Retina (tissue), 1 donor: ENCODE measurements at places on chromosomes 2 and 18.
A peak's percentile ranks its signal among the peaks of the same experiment; 100 is the strongest.

GRCh38 chr2:9144046-9144445 lies 62.6 kb upstream of the ASAP2 start:
- DNase-seq = no peak

GRCh38 chr2:129277585-129277981 lies 701.9 kb upstream of the RAB6C start:
- DNase-seq = peak; percentile 48

DNA sequence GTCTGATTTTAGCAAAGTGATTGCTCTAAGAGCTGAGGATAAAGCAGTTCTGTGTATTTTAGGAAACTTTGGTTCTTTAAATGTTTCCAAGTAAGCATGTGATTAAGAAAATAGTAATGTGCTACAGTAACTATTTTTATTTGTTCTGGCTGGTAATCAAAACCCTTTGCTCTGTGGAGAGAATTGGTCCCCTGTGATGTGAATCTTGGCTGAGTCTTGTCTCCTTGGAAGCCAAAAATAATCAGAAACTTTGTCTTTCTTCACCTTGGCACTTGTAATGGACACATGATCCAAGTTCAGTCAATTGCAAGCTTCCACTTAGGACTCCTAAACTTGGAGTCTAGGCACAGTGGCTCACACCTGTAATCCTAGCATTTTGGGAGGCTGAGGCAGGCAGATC lies 422.7 kb upstream of the CDH20 start:
- DNase-seq = no peak

DNA sequence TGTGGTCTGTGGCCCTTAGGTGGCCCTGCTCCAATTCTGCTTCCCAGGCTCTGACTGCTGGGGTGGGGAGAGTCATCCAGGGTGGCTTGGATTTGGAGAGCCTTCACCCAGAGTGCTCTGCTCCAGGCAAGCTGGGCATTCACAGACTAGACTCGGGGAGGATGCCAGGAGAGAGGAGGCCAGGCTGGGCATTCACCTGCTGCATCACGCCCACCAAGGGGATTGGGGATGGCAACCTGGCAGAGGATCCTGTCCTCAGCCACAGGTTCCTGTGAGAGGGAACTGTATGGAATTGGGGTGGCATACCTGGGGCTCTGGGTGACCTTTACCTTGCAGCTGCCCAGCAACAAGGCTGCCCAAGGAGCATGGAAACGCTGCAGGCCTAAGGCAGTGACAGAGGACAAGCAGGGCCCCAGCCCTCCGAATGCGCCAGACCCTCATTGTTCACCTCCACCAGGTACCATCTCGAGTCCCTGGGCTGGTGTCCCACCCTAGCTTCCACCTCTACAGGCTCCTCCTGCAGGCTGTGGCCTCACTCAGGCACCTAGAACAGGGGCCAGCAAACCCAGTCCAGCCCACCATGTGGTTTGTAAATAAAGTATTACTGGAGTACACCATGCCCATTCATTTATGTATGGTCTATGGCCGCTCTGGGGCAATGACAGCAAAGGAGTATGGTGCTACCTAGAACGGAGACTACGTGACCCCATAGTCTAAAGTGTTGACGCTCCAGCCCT lies 255.3 kb upstream of the RAB6C start:
- no peak for DNase-seq

DNA sequence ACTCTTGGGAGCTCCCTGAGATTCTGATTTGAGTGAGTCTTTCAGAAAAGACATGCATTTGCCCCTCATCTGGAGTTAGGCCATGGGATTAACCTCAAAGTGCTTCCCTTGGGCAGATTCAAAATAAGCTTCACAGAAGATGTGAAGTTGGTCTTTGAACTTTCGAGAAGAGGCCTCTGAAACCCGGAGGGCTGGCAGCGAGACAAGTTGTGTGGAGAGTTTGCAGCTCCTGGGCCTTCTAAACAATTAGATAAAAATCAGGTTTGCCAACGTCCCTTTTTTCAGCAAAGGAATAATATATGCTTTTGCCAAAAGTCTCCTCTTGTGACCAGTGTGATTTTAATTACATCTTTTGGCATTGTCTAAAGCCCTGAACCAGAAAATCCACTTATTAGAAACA lies 489.7 kb downstream of the SOX11 start:
- DNase-seq = no peak

DNA sequence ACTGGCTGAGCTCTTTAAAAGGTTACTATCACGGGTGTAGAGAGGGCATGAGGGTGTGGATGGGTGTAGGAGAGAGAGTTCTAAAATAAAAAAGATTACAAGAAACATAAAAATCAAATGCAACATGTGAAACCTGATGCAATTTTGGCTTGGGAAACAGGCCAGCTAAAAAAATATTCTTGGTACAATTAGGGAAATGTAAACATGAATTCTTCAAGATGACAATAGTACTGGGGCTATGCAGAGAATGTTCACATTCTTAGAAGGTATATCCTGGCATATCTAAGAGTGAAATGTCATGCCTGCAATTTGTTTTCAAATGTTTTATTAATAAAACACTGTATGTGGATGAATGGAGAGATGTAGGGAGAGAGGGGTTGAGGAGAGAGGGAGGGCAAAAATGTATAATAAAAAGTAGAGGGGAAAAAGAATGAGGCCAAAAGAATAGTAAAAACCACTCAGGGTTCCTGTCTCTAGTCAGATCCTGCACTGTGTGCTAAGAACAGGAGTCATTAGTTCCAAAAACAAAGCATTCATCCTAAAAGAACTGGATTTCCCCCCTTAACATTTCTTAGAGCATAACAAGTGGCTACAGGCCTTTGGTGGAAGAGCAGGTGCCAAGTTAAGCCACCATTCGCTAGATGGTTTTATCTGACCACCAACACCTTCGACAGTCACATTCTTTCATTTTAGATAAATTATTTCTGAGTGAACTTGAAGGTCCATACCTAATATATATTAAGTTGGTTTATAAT lies 77.3 kb downstream of the LPIN2 start:
- DNase-seq = no peak

GRCh38 chr2:165778653-165779451 lies 15.2 kb downstream of the GALNT3 start:
- no peak for DNase-seq

GRCh38 chr2:166518634-166519390 lies 24.8 kb upstream of the SCN7A start:
- no peak for DNase-seq

DNA sequence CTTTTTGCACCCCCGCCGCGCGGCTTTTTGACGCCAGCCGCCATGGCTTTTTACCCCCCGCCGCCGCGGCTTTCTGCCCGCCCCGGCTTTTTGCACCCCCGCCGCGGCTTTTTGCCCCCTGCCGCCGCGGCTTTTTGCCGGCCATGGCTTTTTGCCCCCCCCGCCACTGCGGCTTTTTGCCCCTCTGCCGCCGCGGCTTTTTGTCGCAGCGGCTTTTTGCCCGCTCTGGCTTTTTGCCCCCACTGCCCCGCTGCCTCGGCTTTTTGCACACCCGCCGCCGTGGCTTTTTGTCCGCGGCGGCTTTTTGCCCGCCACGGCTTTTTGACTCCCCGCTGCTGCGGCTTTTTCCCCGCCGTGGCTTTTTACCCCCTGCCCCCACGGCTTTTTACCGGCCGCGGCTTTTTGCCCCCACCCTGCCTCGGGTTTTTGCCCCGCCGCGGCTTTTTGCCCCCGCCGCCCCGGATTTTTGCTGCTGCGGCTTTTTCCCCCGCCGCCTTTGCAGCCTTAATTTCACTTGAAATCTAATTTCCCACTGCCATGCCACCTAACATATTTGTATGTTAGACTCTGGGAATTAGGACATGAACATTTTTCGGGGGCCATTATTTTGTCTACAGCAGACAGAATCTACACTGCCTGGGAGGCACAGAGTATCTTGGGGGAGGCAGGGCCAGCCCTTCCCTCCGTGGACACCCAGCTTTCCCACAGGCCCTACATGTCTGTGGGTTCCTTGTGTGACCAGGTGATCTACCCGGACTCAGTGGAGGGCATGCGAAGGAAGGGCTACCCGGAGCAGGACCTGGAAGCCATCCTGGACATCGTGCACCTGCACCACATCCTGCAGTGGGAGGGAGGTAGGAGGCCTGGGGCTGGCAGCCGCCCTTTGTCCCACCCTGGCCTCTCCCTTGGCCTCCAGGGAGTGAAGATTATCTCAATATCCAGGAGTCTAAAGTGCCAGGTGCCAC lies 3031.0 kb upstream of the TEKT4 start:
- no peak for DNase-seq

DNA sequence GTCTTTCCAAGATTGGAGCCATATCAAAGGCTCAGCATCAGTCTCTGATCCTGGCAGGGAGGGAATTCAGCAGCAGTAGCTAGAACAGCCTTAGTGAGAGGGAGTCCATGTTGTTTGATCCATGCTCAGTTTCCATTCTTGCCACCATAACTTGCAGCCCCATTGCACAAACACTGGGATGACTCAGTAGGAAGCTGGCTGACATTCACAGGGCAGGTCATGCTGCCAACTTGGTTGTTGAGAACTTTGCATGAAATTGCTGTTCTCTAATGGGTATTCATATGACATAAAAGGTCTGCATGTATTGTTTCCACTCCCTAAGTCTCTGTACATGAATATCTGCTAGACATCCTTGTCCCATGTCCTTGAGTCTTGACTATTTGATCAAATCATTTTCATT lies 29.9 kb upstream of the STAT4 start:
- no peak for DNase-seq

DNA sequence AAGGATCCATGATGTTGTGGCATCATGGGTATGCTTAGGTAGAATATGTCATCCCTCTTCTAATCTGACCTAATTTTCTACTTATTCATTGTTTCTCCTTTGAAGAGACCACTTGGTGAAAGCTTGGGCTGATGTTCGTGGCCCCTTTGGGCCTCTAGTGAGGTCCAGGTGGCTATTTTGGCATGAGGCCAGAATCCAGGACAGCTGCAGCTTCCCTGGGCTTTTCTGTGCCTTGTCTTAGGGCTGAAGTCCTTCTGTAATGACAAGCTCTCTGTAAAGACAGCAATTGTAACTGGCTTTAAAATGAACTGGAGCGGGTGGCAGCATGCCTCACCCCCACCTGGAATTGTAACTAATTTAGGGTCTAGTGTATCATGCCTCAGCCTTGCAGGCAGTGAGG lies 15.6 kb upstream of the MC2R start:
- no peak for DNase-seq

DNA sequence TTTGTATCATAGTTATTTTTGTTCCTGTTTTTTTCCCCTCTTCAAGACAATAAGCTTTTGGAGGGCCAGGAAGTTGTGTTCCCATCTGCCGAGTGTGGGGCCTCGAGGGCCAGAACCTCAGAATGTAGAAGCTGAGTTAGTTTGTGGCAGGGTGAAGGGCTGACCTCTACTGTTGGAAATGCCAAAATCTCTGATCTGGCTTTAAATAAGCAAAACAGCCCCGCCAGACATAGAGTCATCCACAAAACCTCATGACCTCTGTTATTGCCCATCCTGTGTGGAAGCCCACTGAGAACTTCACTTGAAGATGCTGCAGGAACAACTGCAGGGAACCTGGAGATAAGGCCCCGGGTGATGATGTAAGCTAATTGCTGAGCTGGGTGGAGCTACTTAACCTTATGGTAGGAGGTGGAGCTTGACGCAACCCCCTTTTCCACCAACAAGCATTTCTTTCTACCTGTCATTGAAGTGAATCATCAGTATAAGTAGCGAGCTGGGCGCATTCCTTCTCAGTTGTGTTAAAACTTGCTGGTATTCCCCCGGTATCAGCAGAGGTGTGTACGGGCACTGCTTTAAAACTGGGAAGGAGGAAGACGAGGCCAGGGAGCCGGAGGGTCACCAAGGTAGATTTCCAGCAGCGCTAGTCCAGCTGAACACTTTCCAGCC lies 177.2 kb downstream of the NEDD4L start:
- DNase-seq = no peak

- DNase-seq = no peak
Observed at GRCh38 chr2:38876407-38876806, 631 bp downstream of the MORN2 start.

- no peak for DNase-seq
Observed at GRCh38 chr18:78514910-78515670, 464.5 kb upstream of the SALL3 start.

DNA sequence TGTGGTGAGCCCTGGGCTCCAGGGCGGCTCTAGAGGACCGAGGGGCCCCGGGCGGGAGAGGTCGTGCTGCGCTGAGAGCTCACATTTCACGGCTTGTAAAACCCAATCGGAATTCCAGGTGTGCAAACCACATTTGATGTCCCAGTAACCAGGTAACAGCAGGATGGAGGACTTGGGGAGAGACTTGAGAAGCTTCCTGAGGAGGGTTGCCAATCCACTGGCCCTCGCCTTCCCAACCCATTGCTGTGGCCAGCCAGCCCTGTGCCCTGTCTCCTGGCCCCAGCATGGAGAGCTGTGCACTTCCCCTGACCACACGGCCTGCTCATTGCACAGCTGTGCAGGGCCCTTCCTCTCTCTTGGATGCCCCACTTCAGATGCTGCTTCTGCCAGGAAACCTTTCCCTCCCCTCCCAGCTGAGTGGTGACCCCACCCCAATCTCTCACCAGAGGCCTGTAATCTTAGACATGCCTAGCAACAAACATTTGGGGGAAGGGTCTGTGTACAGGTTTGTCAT lies 39.6 kb downstream of the ASB1 start:
- no peak for DNase-seq

GRCh38 chr18:6414118-6414722 lies 491 bp downstream of the L3MBTL4 start:
- peak; percentile 66 for DNase-seq

DNA sequence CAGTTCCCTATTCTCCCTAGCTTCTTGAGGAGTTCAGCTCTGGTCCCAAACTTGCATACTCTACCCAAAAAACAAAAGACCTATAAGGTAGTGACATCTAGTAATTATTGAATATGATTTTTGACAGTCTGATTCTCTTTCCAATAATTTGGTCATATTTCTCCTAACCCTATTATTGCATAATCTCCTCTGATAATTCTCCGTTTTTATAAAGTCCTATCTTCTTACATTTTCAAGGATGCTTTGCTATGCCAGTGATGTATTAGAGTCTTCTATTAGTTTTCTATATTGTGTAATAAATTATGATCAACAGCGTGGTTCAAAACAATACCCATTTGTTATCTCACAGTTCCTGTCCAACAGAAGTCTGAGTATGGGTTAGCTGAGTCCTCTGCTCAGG lies 426.3 kb downstream of the BCL11A start:
- DNase-seq = no peak

GRCh38 chr2:9984871-9985480 lies 33.5 kb downstream of the GRHL1 start:
- DNase-seq = no peak
